Skin of body (tissue), 3 donors: ENCODE measurements at places on chromosomes 5 and 9. TPM values are rescaled to one million over a fixed set of nuclear protein-coding genes. Genes with fewer than 3 reads are reported as not detected.
A peak's percentile ranks its signal among the peaks of the same experiment; 100 is the strongest.

Gene NSA2
- total RNA-seq: 82.6 TPM

DNA sequence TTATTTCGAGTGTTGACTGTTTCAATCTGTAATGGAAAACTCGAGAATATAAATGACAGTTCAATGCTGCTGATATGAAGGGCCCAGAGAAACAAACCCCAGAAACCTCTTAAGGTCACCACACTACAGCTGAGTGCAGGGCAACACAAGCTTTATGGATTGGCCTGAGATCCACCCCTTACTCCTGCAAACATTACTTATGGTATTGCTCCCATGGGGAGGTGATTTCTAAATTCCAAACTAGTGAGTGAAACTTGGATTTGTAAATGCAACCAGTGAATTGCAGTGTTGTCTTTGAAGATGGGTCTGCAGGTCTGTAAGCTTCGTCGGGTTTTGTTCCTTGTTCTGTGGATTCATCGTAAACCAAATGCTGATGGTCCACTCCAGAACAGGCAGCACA lies 85.4 kb downstream of the NTRK2 start:
- peak; percentile 20 for DNase-seq

- DNase-seq: peak; percentile 89
Measured at GRCh38 chr5:149018909-149019443, 43.9 kb downstream of the SH3TC2 start.

Gene NIPBL
- total RNA-seq: 90.3 TPM

- DNase-seq: no peak
Measured at GRCh38 chr5:161676103-161676502, 9.4 kb upstream of the GABRA6 start.

Gene CDKN2B
- 10.3 TPM for total RNA-seq

GRCh38 chr5:67065696-67066095 lies 130.9 kb downstream of the CD180 start:
- no peak for DNase-seq

Gene DNM1
- 58.4 TPM for total RNA-seq

DNA sequence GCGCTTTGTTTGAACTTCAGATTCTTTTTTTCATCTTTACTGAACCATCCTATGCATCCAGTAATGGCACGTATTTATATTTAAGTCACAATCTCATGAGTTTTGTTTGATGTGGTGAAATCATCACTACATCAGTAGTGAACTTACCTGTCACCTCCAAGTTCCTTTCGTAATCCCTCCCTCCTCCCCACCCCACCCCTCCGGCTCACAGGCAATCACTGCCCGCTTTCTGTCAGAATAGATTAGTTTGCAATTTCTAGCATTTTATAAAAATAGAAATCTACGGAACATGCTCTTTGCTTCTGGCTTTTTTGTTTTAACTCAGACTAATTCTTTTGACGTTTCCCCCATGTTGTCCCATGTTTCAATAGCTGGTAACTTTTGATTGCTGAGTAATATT lies 305.4 kb upstream of the IRX4 start:
- no peak for DNase-seq

Gene TMEM8B
- 3.6 TPM for total RNA-seq

DNA sequence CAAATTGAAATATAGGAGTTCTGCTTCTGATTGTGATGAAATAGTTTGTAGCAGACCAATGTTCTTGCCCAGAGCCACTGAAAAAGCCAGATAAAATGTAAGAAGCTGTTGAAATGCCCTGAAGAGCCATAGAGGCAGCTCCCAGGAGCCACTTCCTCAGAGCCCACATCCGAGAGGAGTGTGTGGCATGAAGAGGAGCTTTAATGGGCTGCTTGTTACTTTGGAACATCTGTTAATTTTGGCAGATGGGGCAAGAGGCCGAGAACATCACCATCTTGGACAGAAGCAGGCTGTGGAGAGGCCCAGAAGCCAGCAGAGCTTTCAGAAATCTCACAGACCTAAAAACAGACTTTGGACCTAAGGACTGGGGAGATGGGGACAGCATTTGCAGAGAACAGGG lies 370.8 kb downstream of the GADD45G start:
- DNase-seq: no peak

- no peak for DNase-seq
Measured at GRCh38 chr5:19531374-19531952, 456.5 kb downstream of the CDH18 start.

DNA sequence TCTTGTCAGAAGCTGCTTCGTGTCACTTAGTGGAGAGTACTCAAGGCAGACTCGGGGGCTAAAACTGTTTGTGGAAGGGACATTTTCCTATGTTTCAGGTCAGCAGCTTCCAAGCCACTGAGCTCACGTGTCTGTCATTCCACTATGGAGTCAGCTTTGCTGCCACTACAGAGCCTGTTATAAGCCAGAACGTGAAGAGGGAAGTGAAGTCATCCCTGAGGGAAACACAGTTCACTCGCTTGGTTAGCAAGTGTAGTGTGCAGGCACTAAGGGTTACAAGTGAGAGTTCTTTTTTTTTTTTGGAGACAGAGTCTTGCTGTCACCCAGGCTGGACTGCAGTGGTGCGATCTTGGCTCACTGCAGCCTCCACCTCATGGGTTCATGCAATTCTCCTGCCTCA lies 24.5 kb upstream of the LTC4S start:
- no peak for DNase-seq

DNA sequence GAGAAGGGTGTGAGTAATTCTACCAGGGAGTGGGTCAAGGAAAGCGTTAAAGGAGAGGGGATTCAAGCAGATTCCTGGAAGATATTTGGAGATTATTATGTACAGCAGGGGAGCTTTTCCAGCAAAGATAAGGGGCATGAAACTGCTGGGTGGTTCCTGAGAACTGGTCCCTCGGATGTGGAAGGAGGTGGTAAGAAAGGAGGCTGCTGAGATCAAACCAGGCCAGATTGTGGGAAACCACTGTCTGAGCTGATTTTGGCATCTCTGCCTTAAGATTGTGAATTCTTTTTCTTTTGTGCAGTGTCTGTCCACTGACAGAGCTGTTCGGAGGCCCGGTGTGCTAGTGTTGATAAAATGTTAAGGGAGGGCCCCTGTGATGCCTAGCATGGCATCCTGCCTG lies 45.4 kb downstream of the SNX30 start:
- DNase-seq: no peak

DNA sequence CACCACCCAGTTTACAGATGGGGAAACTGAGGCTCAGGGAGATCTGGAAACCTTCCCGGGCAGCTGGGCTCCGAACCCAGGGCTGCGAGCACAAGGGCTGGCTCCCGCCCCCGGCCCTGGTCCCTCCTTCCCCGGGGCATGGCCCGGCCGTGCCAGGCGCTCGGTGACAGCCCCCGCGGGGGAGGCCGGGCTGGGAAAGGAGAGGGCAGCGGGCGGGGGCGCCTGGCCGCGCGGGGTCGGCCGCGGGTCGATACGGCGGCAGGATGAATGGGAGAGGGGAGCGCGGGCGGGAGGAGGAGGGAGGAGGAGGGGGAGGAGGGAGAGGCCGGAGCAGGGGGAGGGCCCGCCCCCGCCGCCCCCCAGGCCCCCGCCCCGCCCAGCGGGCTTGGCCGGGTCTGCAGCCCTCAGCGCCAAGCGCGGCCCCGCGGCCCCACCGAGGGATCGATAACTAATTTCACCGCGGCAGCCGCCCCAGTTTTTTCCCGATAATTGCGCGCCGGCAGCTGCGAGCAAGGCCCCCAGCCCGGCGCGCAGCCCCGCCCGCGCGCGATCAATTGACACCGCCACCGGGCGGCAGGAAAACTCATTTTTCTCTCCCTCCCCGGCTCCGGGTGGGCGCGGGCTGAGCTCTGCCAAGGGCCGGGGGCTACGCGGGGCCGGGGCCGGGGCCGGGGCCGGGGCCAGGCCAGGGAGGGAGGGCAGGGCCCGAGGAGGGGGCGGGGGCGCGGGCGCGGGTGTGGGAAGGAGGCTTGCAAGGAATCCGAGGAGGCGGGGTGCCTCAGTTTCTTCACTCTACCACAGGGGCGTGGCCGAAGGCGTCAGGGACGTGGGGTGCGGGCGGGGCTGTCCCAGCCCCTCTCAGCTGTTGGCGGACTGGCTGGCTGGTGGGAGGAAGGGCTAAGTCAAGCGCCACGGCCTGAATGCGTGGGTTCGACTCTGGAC lies 52.1 kb downstream of the C9orf50 start:
- peak; percentile 51 for DNase-seq

Gene MUSK
- total RNA-seq: 1.1 TPM

GRCh38 chr5:55969956-55970355 lies 24.8 kb downstream of the IL6ST start:
- no peak for DNase-seq

Gene SOHLH1
- not detected for total RNA-seq

- DNase-seq: no peak
Measured at GRCh38 chr9:34590381-34591247, 1.1 kb upstream of the CNTFR start.

- no peak for DNase-seq
Measured at GRCh38 chr5:75152860-75153259, 83.8 kb downstream of the ANKRD31 start.

DNA sequence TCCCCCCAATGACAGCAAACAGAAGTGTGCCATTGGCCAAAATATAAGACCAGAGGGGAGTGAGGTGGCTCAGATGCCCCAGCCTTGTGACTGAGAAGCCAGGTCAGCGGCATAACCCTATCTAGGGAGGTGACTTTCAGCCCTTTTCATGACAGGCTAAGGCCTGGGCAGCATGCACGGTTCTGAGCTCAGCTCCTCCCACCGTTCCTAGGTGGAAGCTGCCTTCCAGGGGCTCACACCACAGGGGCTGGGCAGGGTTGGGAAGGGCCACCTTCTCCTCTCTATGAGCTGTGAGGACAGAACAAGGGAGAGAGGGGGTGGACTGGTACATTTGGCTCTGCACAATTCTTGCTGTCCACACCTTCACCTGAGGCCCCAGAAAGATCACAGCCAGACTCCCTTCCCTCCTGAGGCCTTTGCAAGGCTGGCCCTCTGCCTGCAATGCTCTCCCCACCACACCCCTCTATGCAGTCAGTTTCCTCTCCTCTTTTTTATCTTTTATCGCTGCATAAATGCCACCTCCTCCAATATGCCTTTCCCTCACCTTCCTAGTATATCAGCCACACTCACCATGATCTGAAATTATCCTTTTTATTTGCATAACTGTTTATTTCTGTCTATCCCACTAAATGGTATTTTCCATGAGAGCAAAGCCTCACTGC lies 5.1 kb upstream of the EGR1 start:
- no peak for DNase-seq

Gene IL5
- total RNA-seq: not detected

- peak; percentile 96 for DNase-seq
Measured at GRCh38 chr9:80028501-80028900, 456.7 kb downstream of the TLE4 start.

DNA sequence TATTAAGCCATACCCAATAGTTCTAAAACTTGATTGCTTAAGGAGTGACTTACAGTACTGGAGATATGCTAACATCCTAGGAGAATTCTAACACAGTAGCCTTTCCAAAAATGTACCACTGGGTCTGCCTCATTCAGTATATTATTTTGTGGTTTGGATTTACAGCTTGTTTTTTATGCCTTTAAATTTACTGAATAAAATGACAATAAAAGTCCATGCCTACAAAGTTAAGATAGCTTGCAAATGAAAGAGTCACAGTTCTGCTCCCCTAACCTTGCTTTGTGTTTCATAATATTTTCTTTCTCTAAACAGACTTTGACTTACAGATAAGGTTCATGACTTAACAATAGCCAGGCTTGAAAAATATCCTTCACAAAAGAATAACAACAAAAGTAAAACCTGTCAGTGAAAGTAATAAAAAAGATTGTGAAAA lies 951.1 kb upstream of the NUDT12 start:
- DNase-seq: no peak

DNA sequence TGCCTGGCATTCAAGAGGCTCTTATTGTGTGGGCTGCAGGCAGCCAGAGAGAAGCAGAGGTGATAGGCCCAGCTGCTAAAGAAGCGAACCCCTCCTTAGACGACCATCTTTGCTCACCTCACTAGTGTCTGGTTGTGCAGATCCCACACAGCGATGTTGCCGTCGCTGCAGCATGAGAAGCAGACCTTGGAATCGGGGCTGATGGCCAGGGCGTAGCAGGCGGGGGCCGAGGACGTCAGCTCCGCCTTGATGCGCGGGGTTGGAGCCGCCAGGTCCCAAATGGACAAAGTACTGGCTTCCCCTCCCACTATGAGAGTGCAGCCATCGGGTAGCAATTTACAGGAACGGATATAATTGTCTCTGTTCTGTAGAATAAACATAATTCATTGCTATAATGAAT lies 98.7 kb downstream of the TLE1 start:
- no peak for DNase-seq

DNA sequence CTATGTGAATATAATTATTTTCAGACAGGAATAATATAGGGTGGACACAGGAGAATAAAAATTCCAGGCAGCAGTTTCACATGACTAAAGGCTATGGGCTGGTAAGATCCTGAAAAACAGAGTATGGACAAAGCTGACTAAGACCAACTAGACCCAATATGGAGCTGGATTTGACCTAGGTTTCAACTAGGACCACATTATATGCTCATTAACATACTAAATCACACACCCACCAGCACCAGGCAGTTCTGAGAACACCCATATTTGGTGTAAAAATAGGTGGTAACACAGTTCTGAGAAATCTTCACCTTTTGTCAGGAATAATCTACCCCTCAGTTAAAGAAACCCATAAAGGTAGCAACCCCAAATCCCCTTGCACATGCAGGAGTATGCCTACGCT lies 64.7 kb downstream of the MAPKAP1 start:
- DNase-seq: no peak

Gene TRIM14
- total RNA-seq: 2.8 TPM

DNA sequence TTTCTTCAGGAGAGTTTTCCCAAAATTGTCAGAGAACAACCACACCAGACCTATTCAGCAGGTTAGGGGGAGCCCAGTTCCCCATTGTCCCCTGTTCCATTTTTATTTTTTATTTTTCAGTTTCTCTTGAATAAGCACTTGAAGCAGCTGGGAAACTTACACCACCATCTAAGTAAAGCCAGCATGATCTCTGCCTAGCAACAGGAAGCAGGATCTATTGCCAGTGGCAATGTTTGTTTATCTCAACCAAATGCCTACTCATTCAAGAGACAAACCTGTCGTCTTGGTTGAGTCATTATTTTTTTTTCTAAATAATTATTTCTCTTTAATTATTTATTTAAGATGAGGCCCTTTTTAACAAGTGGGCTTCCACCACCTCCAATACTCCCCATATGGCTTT lies 379.3 kb downstream of the PLK2 start:
- no peak for DNase-seq
